ENCODE measurements at places on chromosomes 12 and 14. TPM values are rescaled to one million over a fixed set of nuclear protein-coding genes. Genes with fewer than 3 reads are reported as not detected.
A peak's percentile ranks its signal among the peaks of the same experiment; 100 is the strongest.

The CYP27B1 gene
- total RNA-seq: 0.97 TPM

The DCN gene
- total RNA-seq: not detected

The ARHGAP5 gene
- 251 TPM for total RNA-seq

The ZNF219 gene
- 21.0 TPM for total RNA-seq

The BATF gene
- total RNA-seq: 0.22 TPM

The GLI1 gene
- not detected for total RNA-seq

The KRT6C gene
- total RNA-seq: not detected

The FOXN4 gene
- total RNA-seq: 0.11 TPM

- peak; percentile 95 for DNase-seq
Measured at GRCh38 chr12:120978296-120979219, at the start of gene HNF1A. TSS of gene HNF1A (plus strand) at chr12:120978543. CDS start at chr12:120978769, 226 bp downstream.

- no peak for DNase-seq
Measured at GRCh38 chr14:44297437-44297836, 209.6 kb downstream of the FSCB start.

- no peak for DNase-seq
Measured at GRCh38 chr12:98908866-98909265, 263.8 kb downstream of the APAF1 start.

DNA sequence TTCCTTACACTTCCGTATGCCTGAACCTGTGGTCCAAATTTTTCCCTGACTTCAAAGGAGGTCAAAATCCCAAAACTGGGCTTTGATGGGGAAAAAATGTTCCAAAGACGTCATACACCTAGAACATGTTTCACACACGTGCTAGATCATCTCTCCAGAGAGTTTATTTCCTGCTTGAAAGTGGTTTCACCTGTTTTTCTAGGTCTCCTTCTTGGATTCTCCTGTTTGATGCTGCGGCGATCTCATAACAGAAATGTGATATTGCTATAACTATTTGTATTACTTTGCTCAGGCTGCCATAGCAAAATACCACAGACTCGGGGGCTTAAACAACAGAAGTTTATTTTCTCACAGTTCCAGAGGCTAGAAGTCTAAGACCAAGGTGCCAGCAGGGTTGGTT is 19.7 kb upstream of the TMCC3 start:
- no peak for DNase-seq

DNA sequence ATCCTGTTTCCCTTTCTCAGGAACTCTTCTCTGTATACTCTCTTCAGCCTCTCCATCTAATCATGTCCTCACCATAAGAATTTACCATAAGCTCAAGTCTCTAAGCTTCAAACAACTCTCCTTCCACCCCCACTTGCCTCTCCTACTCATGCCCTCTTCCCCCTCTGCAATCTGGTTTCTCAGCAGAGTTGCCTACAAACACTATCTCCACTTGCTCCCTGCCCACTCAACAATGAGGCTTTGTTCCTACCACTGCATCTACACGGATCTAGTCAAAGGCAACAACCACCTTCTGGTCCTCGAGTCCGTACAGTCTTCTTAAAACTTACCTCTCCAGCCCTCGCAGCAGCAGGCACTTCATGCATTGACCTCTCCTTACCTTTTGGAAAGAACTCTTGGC is 17.2 kb upstream of the FBLN5 start:
- DNase-seq: no peak

GRCh38 chr14:90562652-90563051 is 165.8 kb downstream of the CALM1 start:
- DNase-seq: no peak

GRCh38 chr12:89038831-89039512 is 313.3 kb downstream of the DUSP6 start:
- DNase-seq: no peak

DNA sequence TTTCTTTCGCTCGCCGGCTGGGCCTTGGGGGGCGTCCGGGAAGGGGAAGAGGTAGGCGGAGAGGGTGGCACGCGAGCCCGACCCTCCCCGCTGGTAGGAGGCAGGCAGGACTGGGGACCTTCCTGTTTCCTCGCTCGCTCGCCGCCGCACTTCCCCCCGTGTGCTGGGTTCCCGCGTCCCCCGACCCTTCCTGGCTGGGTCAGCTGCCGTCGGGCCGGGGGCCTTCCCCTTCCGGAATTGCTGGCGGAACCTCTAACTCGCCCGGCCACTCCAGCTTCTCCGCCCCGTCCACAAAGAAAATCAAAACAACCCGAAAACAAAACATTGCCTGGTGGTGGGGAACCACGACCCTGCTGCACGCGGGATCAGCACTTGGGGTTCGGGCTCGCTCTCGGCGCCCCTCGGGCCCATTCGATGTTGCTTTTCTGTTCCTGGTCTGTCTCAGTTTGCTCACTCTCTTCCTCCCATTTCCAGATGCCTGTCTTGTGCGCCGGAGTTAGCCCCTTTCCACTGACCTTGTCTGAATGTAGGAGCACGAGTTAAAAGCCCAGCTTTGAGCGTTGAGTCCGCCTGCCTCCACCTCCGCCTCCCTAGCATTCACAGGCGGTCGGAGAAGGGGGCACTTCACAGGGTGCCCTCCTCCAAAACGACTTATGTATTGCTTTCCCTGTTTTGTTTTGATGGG is 581 bp downstream of the PAPOLA start:
- peak; percentile 26 for DNase-seq

DNA sequence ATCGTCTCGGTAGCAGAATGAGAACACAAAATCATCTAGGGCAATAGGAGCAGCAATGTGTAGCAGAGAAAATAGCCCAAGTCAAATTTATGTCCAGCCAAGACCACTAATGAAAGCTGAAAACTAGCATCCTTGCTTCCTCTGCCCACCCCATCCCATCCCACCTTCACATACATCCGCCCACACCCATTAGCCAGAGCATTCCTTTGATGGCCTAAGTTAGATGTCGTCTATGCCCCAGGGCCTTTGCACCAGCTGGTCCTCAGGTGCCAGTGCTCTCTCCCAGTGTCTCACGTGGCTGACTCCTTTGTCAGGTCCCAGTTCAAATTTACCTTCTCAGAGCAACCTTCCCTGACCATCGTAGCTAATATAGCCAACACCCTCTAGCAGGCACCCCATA is 17.8 kb upstream of the PPP2R5C start:
- DNase-seq: no peak

DNA sequence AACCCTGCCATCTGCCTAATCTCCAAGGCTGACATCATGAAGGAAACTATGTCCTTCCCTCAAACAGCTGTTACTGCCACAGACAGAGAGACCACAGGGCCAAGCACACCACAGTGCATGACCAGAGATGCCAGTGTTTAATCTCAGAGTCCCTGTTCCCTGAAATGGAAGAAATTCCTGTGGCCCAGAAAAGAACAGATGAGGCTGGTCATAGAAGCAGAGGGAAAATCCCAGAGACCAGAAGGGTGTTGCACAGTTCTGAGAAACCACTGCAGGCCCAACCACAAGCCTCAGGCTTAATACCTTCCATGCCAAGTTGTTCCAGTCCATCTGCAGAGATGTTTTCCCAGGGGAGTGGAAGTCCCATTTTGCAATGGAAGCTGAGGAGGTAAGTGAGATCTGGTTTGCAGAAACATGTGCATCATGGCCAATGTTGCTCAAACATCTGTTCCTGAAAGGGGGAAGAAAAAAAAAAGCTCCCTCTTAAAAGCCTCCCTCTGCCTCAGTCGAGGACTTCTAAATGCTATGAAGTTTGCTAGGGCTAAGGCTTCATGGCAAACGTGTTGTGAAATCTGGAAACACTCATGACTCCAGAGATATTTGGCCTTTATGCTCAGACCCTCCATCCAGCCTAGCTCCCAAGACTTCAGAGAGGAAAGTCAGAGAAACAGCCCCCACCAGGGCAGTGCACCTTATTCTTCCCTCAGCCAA is 98.6 kb downstream of the SCARB1 start:
- DNase-seq: no peak

DNA sequence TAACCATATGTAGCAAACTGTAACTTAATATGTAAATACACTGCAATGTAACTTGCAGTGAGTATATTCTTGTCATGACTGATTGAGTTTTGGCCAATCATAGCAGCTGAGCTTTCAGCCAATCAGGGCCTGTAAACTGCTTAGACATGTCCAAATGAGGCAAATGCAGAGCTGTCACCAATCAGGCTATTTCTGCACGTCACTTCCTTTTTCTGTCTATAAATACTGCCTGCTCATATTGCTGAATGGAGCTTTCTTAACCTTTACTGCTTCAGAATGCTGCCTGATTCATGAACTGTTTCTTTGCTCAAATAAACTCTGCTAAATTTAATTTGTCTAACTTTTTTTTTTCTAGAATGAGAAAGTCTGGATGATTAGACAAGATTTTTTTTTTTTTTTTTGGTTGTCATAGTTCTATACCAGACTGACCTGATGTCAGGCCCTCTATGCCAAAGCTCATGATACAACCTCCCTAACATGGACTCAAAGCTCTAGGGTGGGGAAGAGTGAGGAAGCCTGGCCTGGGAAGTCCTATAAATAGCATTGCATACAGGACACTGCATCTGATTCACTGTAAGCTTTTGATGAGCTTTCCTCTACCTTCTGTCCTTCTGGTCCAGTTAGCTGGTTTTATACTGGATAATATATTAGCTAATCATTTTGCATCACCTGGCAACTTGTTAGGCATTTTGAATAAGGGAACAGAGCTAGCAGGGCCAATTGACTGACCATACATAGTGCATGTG is 12.0 kb downstream of the MGP start:
- DNase-seq: no peak

DNA sequence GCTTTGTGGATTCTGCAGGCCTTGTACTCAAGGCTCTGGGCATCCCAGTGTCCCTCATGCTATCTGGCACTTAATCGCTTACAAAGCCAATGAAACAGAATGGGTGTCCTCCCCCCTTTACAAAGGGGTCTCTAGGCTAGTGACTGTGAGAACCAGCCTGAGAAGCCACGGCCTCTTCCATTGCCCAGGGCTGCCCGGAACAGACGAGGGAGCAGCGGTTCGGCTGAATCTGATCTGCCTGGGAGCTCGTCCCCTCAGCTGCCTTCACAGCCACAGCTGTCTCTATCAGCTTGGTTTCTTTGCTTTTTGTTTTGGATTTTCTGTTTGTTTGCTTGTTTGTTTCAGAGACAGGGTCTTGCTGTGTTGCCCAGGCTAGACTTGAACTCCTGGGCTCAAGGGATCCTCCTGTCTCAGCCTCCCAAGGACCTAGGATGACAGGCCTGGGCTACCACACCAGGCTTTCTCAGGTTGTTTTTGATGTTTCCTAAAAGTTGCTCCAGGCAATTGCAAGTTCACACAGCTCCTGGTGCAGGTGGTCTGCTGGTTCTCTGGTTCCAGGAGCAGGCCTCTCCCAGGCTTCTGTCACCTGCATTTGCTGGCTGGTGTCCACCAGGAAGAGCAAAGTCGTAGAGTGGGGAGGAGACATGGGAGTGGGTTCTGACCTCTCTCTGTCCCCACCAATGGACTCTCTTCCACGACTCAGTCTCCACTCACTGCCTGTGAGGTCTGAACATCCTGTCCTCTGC is 10.9 kb upstream of the RIN3 start:
- no peak for DNase-seq

GRCh38 chr14:87992346-87992717 is 650 bp downstream of the GALC start:
- DNase-seq: no peak

- no peak for DNase-seq
Measured at GRCh38 chr12:121560392-121561008, 20.3 kb downstream of the KDM2B start.

- DNase-seq: peak; percentile 6
Measured at GRCh38 chr14:64602826-64603225, 53.1 kb downstream of the PPP1R36 start.

- no peak for DNase-seq
Measured at GRCh38 chr14:98819867-98820206, 452.2 kb downstream of the BCL11B start.

- DNase-seq: no peak
Measured at GRCh38 chr14:60662982-60663381, 13.7 kb upstream of the SIX1 start.

DNA sequence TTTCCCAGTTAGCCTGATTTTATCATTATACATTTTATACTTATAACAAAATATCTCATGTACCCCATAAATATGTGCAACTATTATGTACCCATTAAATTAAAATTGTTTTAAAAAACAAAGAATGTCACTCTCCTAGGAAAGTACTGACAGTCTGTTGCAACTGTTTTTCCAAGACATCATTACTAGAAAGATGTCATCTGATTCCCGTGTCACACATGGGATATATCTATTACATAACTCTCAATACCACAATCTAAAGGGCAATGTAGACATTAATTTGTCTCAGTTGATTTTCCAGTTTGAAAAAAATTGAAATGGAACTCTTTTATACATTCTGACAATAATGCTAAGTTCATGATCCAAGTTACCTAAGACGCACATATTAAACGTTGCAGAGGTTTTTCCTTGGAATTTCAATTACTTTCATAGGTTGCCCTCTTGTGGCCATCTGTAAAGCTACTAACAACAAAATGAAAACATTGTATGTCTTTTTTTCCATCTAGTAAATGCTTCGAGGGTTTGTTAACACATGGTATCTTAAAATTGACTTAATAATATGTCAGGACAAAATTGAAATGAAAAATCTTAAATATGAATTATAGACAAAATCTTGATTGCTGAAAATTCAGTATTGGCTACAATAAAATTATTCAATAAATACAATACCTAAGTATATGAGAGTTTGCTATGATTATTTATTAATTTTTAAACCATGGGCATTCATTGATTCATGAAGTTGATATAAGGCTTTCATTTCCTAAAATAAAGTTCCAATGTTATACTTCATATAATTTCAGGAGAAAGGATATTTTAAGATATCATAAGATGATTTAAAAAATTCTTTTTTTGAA is 131.6 kb downstream of the PPFIA2 start:
- peak; percentile 29 for DNase-seq

- no peak for DNase-seq
Measured at GRCh38 chr12:86290615-86291014, 34.4 kb upstream of the MGAT4C start.

DNA sequence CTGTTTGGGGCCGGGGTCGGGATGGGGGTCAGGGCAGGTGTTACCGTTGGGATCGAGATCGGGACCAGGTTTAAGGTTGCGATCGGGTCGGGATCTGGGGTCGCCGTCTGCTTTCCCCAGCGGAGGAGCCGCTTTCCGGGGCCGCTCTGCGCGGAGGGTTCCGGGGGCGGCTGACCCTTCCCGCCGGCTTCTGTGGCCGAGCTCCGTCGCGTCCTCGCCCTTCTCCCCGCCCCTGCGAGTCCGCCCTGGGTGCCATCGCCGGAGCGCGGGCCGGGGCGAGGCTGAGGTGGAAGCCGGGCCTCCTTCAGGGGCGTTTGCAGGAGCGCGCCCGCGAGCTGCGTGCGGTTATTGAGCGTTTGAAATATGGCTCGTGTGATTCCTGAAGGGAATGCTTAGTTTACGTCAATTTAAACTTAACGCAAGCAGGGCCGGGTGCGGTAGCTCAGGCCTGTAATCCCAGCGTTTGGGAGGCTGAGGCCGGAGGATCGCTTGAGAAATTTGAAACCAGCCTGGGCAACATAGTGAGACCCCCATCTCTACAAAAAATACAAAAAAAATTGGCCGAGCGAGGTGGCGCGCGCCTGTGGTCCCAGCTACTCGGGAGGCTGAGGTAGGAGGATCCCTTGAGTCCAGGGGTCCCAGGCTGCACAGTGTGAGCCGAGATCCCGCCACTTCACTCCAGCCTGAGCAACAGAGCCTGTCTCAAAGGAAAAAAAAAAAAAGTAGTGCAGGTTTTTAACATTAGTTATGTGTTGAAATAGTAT is 620 bp downstream of the PGAM5 start:
- no peak for DNase-seq

All from HepG2 (cell line).